ENCODE measurements at places on chromosomes 7 and 10.

DNA sequence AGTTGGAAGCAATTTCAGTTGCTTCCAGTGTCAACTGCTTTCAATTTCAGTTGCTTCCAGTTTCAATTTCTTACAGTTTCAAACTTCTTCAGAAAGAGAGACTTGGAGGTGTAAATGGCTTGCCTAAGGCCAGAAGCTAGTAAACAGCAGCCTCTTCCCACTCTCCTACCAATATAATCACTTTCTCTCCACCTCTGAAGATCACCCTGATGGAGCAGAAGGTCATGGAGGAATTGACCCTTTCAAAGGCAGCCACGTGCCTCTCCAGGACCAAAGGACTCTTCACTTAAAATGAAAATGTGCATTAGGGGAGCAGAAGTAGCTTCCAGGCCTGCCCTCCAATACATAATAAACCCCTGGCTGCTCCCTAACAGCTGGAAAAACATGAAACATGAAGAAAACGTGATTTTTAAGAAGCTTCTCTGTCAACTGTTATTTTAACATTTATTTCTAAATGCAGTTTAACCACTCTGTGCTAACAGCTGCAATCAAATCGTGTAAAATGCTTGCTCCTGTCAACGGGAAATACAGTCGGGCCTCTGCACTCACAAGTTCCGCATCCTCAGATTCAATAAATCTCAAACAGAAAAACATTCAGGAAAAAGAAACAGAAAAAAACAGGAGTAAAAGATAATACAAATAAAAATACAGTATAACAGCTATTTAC, 1020.6 kb downstream of the XPNPEP1 start:
- no peak for DNase-seq

- no peak for DNase-seq
Measured at GRCh38 chr7:139708541-139708940, 69.3 kb downstream of the HIPK2 start.

DNA sequence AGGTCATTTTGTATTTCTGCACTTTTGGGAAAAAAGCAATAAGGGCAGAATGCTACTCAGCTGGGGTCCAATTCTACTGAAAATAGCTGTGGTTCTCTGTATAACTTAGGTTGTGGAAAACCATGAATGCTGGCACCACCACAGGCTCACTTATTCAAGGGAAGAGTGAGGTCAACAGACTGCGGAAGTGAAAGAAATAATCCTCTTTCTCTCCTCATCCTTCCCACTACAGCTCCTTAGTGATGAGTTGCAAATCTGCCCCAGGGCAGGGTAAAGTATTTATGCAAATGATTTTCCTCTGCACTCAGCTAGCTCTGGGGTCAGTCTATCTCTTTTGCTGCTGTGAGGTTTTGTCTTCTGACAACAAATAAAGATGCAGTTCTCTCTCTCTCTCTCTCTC, 74.1 kb upstream of the PTPRZ1 start:
- no peak for DNase-seq

DNA sequence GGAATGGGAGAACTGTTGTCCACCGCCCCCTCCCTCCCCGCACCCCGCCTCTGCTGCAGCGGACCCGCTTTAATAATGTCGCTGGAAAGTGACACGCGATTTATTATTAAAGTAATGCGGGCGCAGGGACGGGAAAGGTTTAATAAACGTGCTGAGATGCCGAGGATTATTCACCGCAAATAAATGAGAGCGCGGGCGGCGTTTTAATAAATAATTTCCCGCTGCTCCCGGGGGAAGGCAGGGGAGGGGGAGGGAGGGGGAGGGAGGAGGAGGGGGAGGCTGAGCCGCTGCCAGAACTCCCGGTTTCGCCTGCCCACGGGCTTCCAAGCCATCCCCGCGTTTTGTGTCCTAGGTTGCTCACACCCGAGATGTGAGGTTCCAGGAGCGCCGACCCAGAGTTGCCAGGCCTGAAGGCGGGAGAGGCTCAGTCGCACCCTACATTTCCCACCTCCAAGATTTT, 5.1 kb downstream of the KAZALD1 start:
- DNase-seq, result no peak

DNA sequence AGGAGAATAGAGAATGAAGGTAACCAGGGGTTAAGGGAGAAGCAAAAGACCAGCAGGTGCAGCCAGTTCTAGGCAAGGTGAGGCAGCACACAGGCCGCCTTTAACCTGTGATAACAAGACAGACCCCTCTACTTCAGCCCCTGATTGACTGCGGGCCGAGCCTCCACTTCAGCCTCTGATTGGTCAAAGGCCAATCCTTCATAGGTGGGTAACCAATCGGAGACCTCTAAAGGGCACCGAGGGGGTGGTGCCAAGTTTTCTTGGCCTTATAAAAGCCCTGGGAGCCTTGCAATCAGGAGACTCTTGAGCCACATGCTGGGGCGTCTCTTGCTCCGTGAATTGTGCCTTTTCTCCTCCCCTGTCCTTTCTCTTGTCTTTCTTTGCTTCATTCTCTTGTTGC, 98.8 kb downstream of the ELFN1 start:
- DNase-seq, result no peak

GRCh38 chr10:130014263-130015074, 50.4 kb upstream of the EBF3 start:
- no peak for DNase-seq

DNA sequence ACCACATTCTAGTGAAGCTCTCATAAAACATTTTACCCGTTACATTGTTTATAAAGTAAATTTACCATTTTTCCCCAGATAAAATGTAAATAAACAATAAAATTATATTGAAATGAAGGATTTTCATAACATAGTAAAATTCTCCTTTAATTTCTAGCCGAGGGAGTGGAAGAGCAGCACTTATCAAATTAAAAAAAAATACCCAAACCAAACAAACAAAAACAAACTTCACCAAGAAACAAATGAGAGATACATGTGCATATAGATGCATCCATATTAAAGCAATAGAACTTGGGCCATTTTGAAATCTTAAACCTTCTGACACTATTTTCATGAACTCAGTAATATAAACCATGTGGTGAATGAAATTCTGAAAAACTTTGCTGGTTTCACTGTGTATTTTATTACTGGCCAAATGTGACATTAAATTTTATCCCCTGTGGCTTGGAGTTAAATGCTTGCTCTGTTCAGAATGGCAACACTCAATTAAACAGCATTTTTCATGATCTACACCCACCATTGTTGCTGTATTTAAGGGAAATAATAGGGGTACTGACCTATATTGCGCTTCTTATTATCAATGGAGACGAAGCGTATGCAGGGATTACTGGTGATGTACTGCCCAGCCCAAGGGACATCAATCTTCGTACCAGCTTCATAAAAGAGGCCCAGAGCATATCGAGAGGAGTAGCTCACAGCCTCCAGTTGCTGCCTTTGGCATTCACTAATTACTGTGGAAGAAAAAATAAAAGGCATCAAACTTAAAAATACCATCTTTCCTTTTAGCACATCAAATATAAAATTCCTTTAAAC, 220.9 kb downstream of the RNLS start:
- no peak for DNase-seq

DNA sequence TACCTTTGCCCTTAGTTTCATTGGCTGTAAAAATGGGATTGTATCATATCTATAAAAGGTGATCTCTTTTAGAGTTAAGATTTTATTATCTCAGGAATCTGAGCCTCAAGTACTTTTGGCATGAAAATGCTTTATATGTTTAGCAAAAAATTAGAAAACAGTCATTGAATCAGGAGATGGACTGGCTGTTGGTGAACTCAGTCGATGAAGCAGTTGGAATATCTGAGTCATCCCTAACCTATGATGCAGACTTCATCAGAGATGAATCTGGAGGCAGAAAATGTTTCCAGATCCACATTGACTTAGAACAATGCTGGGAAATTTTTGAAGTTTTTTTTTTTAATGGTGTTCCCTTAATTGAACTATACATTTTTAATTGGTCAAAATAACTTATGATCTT, 228.5 kb downstream of the SLC25A13 start:
- no peak for DNase-seq

DNA sequence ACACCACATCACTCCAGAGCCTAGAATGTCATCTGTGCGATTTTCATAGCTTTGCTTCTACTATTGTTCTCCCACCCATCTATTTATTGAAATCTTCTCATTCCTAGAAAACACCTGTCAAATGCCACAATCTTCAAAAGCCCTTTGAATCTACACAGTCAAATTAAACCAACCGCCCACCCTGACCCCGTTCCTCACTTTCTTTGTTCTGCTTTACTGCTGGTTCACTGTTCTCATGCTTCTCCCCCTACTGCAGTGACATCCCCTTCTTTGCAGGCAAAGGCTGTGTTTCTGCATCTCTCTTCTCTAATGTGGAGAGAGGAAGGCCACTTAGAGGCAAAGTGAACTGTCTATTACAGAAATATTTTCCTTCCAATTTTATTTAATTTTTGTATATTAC, 152.4 kb upstream of the NEBL start:
- no peak for DNase-seq

DNA sequence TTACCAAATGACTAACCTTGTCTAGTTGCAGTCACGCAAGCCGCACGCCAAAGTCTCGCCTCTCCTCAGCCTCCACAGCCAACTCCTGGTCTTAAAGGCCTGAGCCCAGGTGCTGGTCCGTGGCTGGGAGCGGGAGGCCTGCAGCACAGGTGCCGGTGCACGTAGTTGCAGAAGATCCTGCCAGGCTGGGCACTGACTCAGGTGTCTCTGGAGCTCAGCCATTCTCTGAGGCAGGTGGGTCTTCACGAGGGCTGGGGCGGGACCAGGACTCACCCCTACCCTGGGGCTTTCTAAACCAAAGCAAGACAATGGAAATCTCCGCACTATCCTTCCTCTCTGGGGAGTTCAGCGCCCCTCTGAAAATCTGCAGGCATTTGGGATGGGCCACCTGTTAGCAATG, 216.4 kb downstream of the MLLT10 start:
- DNase-seq, result no peak

DNA sequence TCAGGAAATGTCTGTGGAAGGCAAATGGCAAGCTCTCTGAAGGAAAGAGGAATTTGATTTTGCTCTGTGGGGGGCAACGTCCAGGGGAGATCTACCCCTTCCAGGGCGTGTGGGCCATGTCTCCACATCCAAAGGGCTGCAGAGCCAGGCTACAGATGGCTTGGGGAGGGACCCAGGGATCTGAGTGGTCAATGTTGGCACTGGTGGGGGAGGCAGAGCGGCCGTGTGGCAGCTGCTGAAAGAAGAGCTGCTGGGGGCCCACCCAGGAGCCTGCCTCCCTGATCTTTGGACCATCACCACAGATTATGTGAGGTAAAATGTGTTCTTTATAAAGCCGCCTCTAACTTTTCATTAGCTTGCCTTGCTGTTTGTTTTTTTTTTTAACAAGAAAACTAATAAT, 144.1 kb downstream of the HERPUD2 start:
- no peak for DNase-seq

GRCh38 chr7:17103984-17104383, 194.5 kb upstream of the AHR start:
- no peak for DNase-seq

DNA sequence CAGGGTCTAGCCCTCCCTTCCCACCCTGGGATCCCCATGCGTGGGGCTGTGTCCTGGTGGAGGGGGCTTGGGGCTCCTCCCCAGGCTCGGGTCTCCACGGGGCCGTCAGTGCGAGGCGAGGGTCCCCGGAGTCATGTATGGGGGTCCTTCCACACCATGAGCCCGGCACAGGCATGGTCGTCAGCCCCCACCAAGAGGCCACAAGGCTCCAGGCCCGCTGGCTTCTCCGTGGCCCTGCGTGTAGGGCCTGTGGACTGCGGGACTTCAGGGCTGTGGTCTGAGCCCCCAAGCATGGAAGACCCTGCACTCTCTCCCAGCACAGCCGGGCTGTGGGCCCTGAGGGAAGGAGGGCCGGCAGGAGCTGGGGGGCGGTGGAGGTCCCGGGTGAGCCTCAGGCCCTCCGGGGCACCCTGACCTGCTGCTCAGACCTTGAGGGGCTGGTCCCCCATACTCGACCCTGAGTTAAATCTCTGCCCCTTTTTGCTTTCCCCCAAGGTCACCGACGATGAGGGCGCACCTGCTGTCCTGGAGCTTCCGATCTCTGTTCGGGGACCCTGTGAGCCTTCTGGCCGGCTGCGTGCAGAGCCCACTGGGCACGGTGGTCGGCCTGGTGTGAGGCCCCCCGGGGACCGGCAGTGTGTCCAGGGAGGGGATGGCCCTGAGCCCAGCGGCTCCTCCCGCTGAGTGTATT, 19.7 kb downstream of the PWWP2B start:
- DNase-seq, result no peak

DNA sequence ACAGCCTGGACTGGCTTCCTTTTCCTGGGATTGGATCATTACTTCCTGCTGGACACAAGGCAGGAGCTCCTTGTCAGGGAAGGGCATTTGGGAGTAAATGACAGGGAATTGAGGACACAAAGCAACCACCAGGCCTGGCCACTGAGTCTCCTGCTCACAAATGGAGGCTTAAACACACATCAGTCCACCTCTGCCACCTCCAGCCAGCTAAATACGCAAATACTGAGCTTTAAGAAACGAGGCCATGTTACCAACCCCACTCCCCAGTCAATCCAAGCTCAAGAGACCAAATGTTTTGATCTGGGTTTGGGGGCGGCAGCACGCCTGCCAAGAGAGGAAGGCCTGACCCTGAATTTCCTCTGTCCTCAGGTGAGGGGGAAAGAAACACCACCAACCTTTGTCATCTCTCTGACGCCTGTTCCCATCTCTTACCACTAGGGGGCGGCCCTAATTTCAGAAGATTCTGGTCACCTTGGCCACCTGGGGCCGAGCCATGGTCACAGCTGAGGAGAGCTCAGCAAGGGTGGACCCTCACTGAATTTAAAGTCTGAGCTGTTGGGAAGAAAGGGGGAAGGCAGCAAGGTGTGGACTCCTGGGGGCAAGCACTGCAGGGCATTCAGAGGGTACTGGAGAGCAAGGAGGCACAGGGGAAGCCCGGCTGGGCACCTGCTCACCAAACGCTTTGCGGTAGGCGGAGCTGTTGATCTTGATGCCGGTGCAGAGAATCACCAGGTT, 16.5 kb downstream of the AIFM2 start:
- DNase-seq, result peak; percentile 59

- DNase-seq, result no peak
Measured at GRCh38 chr7:84142726-84143125, 51.9 kb downstream of the SEMA3A start.

- no peak for DNase-seq
Measured at GRCh38 chr10:118810796-118811505, 56.2 kb upstream of the CACUL1 start.

DNA sequence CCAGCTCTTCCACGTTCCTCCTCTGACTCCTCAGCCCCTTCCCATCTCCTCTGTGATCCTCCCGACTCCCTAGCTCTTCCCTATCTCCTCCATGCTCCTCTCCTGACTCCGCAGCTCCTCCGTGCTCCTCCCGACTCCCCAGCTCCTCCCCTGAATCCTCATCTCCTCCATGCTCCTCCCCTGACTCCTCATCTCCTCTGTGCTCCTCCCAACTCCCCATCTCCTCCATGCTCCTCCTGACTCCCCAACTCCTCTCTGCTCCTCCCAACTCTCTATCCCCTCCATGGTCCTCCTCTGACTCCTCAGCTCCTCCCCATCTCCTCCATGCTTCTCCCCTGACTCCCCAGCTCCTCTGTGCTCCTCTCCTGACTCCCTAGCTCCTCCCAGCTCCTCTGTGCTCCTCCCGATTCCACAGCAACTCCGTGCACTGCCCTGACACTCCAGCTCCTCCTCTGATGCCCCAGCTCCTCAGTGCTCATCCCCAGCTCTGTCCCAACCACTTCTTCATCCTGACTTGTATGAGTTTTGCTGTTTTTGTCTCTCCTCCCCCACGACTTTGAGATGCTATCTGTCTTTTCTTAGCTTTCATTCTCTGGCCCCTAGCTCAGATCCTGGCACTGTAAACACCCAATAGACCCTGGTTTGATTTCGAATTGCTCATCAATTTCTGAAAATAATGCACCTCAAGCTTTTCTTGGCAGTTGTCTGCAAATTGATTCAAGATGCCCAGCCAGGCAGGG, 38.3 kb downstream of the OAT start:
- DNase-seq, result no peak

Data from Kasumi-1 (cell line).